Stimulated activated CD4-positive, alpha-beta T cell treated with anti-CD3 and anti-CD28 coated beads, TNF-alpha, amount 100 ng/mL, for 1 hour (primary cell): ENCODE measurements at places on chromosomes 2 and 18.

- no peak for DNase-seq
Measured at GRCh38 chr2:16012626-16013358, 72.4 kb downstream of the MYCN start.

DNA sequence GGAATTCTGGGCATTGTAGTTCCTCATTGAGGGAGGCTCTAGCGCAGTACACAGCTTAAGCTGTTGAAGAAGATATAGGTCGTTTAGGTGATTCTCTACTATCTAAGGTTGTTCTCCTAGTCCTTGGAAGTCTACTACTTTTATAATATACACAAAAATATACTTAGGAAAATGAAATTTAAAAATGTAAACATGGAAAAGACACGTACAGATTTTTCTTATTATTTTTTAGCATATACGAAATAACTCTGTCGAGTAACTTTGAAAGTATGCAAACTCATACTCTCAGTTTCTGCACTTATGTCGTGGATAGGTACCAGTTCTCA lies 272 bp upstream of the FASTKD1 start:
- no peak for DNase-seq

DNA sequence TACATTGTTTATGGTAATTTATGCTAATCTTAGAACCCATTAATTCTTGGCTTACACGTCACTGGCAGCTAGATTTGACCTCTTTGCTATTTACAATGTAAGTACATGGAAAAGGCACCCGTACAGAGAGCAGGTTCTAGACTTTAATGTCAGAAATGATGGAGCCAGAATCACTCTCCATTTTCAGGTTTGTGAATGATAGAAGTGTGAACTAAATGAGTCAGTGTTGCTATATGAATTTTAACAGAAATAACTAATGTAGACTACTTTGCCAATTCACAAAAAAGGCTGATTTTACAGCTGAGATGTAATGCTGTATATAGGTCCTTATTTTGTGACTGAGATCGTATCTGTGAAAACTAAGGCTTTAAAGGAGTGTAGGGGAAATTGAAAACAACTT lies 214.6 kb downstream of the LDLRAD4 start:
- no peak for DNase-seq

DNA sequence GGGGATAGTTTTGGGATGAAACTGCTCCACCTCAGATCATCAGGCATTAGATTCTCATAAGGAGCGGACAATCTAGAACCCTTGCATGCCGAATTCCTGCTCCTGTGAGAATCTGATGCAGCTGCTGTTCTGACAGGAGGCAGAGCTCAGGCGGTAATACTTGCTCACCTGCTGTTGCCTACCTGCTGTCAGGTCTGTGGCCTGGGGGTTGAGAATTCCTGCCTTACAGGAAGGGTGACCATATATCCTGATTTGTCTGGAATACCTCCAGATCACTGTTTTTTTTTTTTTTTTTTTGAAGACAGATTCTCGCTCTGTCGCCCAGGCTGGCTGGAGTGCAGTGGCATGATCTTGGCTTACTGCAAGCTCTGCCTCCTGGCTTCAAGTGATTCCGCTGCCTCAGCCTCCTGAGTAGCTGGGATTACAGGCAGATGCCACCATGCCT lies 21.7 kb downstream of the ACSL3 start:
- no peak for DNase-seq

DNA sequence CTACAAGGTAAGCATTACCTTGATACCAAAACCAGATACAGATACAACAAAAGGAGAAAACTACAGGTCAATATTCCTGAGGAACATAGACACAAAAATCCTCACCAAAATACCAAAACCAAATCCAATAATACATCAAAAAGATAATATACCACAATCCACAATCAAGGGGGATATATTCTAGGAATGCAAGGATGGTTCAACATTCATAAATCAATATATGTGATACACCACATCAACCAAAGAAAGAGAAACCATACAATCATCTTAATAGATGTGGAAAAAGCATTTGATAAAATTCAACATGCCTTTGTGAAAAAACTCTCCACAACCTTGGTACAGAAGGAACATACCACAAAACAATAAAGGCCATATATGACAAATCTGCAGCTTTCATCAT lies 28.4 kb downstream of the DNAH7 start:
- no peak for DNase-seq

- no peak for DNase-seq
Measured at GRCh38 chr2:179911569-179911968, 50.2 kb upstream of the ZNF385B start.

- peak; percentile 49 for DNase-seq
Measured at GRCh38 chr2:231648579-231649174, 56.0 kb downstream of the TEX44 start.

DNA sequence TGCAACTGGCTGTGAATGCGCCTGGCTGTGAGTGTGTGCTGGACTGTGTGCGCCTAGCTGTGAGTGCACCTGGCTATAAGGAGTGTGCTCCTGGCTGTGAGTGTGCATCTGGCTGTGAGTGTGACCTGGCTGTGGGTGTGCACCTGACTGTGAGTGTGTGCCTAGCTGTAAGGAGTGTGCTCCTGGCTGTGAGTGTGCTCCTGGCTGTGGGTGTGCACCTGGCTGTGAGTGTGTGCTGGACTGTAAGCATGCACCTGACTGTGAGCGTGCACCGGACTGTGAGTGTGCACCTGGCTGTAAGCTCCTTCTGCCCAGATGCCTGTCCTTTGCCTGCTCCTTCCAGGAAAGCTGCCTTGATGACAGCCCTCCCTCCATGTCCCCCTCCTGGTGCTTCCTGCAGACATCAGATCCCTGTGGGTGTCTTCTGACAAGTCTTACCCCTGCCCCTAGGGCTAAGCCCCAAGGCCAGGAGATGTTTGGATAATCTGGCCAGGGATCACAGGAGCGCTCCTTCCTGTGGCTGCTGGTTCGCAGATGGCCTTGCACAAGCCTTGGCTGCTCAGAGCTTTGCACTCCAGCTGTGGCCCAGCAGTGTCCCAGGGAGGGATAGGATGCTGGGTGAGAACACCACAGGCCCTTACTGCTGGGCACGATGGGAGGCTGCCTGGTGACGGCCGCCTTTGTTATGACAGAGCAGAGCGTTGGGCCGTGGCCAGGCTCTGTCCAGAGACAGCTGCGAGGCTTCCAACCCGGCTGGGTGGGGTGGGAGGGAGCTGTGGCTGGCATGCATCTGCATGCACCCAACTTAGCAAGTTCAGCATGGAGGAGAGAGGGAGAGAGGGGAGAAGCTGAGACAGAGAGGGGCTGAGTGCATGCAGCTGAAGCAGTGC lies 89.9 kb downstream of the GLI2 start:
- no peak for DNase-seq

DNA sequence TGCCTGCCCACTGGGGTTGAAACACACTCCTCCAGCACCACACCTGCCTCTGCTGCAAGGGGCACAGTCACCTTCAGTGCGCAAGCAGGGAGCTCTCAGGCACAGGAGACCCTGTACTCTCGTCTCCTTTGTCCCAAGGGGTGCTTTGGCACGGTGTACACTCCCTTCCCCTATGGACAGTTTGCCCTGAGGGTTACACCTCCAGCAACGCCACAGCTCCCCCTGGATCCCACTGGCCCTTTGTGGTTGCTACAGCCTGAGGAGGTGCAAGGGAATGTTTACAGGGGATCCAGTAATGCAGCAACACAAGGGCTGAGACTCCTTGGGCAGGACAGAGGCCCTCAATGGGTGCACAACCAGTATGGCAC lies 45.2 kb upstream of the FAM117B start:
- DNase-seq = no peak

GRCh38 chr18:71583252-71583651 lies 960.9 kb downstream of the CBLN2 start:
- DNase-seq = no peak

DNA sequence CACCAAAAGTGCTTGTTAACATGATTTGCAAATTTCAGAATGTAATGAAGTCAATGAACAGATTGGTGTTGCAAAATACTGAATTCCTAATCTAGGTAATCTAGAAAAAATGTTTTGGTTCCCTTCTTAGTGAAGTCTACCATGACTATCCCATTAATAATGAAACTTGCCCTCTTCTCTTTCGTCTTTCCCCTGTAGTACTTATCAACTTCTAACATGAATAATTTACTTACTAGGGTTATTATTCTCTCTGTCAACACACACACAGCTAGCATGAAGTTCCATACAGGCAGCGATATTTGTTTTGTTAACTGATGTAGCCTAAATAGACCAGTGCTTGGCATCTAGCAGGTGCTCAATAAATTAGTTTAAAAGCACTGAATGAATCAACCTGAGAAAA lies 160.2 kb downstream of the NCK2 start:
- DNase-seq = no peak

DNA sequence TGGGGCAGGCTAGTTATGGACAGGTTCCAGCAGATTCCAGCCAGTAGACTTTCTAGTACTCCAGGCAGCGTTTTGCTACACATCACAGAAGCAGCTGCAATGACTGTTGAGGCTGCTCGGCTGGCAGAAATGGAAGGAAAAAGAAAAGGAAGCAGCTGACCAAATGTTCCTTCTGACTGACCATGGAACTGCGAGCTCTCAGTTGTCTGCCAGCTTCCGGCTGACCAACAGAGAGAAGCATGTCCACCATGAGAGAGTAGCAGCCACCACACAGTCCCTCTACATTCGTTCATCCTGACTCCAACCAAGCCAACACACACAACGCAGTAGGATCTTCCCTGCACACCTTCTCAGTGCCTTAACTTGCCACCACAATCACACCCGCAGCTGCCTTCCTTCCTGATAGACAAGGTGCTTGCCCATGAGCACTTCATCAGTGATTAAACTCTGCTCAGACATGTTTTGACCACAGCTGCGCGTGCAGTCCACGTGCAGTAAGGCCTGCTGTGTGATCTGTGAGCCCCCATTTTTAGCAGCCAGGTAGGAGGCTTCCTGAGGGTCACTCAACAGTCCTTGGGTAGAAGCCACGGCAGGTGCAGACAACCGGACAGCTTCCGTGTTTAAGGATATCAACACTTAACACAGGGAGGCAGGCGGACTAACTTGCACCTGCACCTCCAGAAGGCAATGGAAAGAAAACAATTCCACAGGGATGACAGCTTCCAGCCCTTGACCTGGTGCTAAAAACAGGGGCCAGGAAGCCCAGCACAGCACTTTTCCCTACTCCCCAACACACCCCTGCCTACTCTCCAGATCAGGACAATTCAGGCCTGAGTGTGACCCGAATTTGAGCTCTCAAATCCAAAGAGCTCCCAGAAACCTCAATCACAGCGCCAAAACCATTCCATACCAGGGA lies 996 bp downstream of the TGFBRAP1 start:
- no peak for DNase-seq

DNA sequence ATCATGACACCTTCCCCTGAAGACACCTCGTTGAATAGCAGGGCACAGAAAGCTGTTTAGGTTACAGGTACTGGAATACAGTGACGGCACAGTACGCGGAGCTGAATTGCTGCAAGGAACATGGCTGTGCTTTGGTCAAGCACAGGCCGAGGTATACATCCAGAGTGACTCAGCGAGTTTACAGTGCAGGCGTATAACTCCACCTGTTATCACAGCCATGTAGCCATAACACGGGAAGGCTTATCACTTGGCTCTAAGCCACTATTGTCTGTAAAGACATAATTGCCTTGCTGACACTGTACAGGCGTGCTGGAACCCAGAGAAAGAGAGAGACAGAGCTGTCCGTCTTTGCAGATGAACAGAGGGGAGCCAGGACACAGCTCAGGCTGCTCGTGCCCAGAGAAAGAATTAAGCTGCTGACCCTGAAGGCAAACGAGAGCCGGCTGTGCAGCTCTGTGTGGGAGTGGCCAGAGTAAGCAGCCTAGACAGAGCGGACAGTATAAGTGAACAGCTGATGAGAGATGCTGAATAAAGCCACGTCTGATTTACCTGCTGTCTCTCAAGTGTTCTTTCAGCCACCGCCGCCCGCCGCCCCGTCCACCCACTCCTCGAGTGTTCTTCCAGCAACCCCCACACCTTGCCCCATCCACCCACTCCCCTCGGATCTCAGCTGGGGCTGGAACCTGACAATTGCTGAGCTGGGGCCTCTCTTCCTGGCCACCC lies 87.3 kb upstream of the PPP1CB start:
- no peak for DNase-seq

DNA sequence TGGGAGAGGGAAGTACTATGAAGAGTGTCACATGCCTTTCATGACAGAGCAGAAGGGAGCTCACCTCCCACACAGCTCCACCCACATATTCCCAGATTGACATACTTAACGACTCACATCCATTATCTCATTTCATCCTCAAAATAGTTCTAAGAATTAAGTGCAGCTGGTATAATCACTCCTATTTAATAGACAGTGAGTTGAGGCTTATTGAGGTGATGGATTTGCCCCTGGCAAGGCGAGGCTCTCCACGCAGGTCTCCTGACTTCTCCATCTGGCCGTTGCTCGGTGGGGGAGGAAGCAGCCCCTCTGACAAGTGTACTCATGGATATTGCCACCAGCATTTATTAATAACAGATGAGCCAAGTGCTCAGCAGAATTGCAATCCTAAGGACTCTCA lies 81.4 kb downstream of the TGOLN2 start:
- DNase-seq = no peak

- no peak for DNase-seq
Measured at GRCh38 chr2:64727013-64727767, 73.5 kb upstream of the SERTAD2 start.

- no peak for DNase-seq
Measured at GRCh38 chr2:176104316-176105077, 2.6 kb upstream of the HOXD11 start.

GRCh38 chr2:29010946-29011345 lies 29.8 kb downstream of the TOGARAM2 start:
- no peak for DNase-seq

- DNase-seq = no peak
Measured at GRCh38 chr2:236942554-236942953, 143.1 kb upstream of the COPS8 start.

- DNase-seq = no peak
Measured at GRCh38 chr2:3272761-3273160, 104.9 kb downstream of the EIPR1 start.

DNA sequence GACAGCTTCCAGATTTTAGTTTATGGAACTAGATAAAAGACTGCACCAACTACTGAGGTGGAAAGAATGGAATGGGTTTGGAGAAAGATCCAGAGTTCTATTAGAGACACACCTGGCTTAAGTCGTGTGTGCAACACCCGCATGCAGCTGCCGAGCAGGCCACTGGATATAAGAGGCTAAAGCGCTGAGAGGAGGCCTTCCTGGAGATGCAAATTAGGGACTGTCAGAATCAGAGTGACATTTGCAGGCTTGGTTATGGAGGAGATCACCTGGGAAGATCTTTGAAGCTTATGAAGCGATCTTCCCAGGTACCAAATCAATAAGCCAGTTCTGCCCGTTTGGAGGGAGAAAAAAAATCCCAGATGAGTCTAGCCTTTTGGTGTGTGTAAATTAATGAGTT lies 30.4 kb upstream of the KLHL29 start:
- no peak for DNase-seq

DNA sequence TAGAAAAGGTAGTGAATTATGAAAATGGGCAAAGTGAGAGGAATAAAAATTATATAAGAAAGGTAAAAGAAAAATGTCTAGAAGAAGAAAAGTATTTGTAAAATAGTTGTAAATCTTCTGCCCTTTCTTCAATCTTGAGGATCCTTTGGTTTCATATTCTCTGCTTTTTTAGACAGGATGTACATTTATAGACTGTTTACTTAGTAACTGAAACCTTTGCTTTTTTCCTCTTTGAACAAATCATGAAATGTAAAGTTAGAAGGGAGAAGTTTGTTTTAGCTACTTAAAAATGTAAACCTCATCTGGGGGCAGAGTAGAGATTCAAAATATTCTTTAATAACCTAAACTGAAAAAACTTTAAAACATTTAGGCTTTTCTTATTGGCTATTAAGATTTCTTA lies 150.4 kb upstream of the ITGA4 start:
- no peak for DNase-seq

GRCh38 chr18:12645751-12646203 lies 12.1 kb downstream of the SPIRE1 start:
- no peak for DNase-seq
